ENCODE measurements at places on chromosomes 11 and 22.

- no peak for DNase-seq
Measured at GRCh38 chr11:119641983-119642745, 86.8 kb downstream of the NECTIN1 start.

DNA sequence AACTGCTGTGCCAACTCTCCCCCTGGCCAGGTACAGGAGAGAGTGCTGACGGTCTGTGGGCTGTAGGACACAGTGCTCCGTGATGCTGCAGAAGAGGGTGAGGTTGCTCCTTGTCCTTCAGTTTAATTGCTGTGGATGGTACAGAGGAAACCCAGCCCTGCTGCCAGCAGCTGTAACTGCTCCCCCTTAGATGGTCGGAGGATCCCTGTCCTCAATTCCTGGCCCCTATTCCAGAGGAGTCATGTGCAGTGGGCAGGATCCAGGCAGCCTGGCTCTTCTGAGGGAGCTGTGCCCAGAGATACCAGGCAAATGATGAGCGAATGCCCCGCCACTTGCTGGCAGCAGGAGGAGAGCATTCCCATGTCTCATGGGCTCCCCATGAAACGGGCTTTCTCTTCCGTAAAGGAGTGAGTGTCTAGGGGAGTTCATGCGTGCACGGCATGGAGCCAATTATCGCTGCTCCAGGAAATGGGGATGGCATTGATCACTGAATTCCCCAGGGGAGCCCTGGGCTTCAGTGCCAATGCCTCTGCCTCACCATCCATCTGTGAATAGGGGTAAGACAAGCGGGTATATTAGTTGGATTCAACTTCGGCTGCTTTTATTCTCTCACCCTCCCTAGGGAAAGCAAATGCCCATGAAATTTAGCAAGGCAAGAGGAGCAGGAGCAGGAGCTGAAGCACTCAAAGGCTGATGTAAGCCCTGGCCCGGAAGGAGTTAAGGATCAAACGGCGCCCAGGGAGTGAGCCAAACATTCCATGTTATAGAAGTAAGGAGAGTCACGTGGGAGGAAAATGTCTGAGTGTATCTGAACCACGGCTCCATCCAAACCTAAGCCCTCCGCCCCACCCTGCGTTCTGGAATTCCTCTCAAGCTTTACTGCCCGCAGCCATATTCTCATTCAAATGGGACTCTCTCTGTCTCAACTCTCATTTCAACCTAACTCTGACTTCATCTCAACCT lies 51.0 kb upstream of the CSNK2A3 start:
- no peak for DNase-seq

GRCh38 chr22:24157822-24158135 lies 23.5 kb upstream of the SUSD2 start:
- DNase-seq, result no peak

- DNase-seq, result no peak
Measured at GRCh38 chr22:41286639-41287091, 678 bp upstream of the RANGAP1 start.

- DNase-seq, result no peak
Measured at GRCh38 chr11:129320494-129320893, 55.2 kb upstream of the BARX2 start.
